ENCODE measurements at places on chromosomes 2 and 18.
A peak's percentile ranks its signal among the peaks of the same experiment; 100 is the strongest.

- DNase-seq, result no peak
Measured at GRCh38 chr2:45910473-45911060, 259.1 kb downstream of the PRKCE start.

DNA sequence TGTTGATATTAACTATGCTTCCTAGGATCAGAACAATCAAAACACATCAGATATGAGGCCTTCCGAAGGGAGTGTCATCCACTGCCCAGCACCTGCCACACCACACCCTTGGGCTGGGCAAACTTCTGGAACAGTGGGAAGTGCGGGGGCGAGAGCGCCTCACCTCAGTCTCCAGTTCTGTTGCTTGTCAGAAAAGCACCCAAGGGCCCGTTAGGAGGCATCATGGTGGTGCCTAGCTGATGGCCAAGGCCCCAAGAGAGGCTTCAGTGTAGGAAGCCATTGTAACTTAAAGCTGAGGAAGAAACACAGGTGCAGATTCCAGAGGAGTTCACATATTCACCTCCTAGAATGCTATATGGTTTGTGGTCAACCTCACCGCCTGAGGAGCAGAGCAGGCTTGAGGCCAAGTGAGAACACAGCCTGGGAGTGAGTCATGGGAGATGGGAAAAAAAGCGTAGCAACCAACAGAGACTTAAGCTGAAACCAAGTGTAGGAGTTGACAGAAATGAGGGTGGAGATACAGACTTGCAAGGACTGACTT is 85.1 kb upstream of the ATL2 start:
- peak; percentile 56 for DNase-seq

DNA sequence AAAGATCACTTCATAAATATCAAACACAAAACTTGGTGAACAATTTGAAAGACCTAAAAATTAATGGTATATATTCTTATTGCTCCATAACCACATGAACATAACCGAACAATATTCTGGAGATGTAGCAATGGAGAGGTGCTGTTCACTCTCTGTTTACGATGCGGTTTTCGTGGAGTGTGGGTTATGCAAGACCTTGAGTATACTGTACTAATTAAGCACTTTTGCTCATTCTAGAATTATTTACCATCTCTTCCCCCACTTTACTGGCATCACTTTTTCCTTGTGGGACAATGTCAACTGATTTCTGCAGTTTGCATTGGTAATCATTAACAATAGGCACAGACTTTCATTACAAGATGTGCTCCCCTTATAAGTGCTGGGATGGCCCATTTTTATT is 97.6 kb downstream of the RAPH1 start:
- DNase-seq, result no peak

DNA sequence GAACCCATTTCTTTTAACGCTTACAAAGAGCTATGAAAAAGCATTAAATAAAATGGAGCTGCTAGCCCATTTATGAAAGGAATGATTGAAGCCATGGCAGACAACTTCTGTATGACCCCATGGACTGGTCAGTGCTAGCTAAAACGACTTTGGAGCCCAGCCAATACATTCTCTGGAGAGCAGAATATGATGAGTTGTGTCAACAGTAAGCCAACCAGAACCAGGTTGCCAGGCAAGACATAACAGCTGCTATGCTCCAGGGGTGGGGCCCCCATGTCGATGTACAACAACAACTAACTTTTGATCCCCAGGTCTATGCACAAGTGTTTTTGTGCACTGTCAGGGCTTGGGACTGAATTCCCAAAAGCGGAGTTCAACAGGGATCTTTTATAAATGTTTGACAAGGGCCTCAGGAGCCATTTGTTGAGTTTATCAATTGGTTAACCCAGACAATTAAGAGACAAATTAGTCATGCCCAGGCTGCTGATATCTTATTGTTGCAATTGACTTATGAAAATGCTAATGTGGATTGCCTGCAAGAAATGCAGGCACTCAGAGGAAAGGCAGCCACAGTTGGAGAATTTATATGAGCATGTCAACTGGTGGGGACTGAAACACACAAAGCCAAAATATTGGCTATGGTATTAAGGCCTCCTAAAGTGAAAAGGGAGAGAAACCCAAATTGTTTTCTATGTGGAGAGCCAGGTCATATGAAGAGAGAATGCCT is 64.6 kb upstream of the MYO3B start:
- DNase-seq, result no peak

GRCh38 chr2:68423966-68424650 is 43.0 kb downstream of the FBXO48 start:
- no peak for DNase-seq

Data from activated CD4-positive, alpha-beta T cell treated with anti-CD3 and anti-CD28 coated beads, Interleukin-2, amount 50 U/mL, for 48 hours (primary cell).